ENCODE measurements at places on chromosomes 2 and 18. TPM values are rescaled to one million over a fixed set of nuclear protein-coding genes. Genes with fewer than 3 reads are reported as not detected.

Gene IL37
- total RNA-seq = not detected

Gene NETO1
- total RNA-seq = not detected

Gene IL18R1
- total RNA-seq = 0.96 TPM

Gene ALPP
- total RNA-seq = not detected

Gene STRADB
- total RNA-seq = 50.2 TPM

Measured in regular cardiac myocyte (primary cell).